ENCODE measurements at places on chromosomes 7 and 10.

DNA sequence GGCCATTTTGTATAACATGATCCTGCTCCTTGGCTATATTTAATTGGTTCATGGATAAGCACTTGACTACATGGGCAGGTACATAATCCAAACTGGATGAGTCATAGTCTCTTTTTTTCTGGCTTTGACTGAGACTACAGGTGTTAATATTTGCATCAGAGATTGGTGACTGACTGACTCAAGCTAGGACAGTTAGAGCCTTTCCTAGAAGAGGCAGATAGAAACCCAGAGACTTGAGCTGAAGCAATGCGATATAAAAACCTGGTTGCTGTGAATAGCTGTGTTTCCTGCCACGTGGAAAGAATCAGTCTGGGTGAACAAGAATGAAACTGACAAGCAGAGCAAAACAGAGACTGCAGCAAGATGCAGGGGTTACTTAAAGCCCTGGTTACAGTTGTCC, 81.0 kb downstream of the SAMD9 start:
- DNase-seq: no peak

- DNase-seq: no peak
Measured at GRCh38 chr7:149317986-149318672, 56.1 kb downstream of the ZNF783 start.

DNA sequence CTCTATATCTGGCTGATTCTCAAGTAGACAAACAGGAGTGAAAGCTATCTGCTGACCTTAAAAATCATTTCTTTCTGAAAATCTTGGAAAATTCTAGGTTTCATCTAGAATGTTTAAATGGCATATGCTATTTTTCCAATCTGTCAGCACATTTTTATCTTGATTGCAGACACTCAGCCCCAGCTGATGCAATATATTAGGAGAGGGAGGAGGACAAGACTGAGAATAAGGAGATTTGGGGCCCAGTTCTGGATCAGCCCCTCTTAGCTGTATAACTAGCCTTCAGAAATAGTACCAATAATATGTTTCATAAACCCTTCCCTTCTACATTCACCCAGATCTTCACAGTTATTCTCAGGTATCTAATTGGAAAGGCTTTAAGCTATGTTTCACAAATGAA, 131.2 kb downstream of the HDAC9 start:
- DNase-seq: peak; percentile 6

- peak; percentile 56 for DNase-seq
Measured at GRCh38 chr7:136009488-136010079, 32.4 kb upstream of the MTPN start.

GRCh38 chr7:159015454-159016410, 128.9 kb downstream of the VIPR2 start:
- DNase-seq: peak; percentile 52

DNA sequence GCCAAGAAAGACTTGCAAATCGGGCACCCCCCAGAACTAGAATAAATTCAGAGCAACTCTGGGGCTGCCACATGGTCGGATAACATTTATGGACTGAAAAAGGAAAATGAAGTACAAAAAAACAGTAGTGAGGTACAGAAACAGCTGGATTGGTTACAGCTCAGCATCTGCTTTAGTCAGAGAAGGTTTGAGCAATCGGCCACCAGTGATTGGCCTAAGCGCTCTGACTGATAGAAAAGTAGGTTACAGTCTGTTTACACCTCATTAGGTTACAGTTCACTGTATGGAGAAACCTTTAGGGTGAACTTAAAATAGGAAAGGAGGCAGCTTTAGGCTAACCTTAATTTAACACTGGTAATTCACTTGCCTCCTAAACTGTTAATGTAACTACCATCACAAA, 102.0 kb upstream of the DKK1 start:
- DNase-seq: peak; percentile 48

- no peak for DNase-seq
Measured at GRCh38 chr10:24427678-24428409, 218.9 kb downstream of the KIAA1217 start.

DNA sequence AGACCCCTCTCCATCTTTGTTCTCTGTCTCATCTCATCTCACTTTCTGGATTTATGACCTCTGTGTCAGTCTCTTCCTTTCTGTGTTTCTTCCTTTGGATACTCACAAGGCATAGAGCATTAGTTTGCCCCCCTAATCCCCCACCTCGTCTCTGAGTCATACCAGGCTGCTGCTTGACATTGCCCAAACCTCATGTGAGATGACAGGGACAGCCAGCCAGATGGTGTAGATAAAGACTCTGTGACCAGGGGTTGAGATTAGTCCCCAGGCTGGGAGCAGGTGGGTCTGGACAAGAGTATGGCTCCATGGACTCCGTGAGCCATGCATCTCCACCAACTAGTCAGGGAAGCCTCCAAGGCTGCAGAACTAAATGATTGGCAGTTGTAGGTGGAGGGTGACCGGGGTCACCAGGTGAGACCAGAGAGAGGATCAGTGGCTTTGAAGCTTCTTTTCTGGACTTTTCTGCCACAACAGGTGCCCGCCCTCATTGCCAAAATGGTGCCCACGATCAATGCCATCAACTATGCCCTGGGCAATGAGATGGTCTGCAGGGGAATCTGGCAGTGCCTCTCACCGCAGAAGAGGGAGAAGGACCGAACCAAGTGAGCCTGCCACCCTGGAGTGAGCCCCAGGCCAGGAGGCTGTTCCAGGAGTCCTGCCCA, 13.3 kb downstream of the RGR start:
- no peak for DNase-seq

Data from mesenchymal stem cell (in vitro differentiated cells and primary cell).